Sigmoid colon (tissue), 7 donors: ENCODE measurements at places on chromosomes 4 and X. TPM values are rescaled to one million over a fixed set of nuclear protein-coding genes. Genes with fewer than 3 reads are reported as not detected.

GRCh38 chr4:138596896-138597295, 354.7 kb upstream of the SLC7A11 start:
- DNase-seq = no peak

- DNase-seq = no peak
These were observed 43.2 kb upstream of the IGSF1 start for GRCh38 chrX:131332331-131332730.

GRCh38 chrX:103839404-103839803, 7.3 kb upstream of the RAB9B start:
- DNase-seq = no peak

The CHM gene
- 20.7 TPM for total RNA-seq

The MCF2 gene
- 0.14 TPM for total RNA-seq

The TEX13C gene
- total RNA-seq = not detected

The MMRN1 gene
- 48.7 TPM for total RNA-seq

The C1QTNF7 gene
- 11.0 TPM for total RNA-seq
